Activated T-helper 9 cell treated with anti-CD3 and anti-CD28 coated beads, Interleukin-2, amount 50 U/mL, for 16 hours (primary cell): ENCODE measurements at places on chromosomes 16 and 17.
A peak's percentile ranks its signal among the peaks of the same experiment; 100 is the strongest.

- no peak for DNase-seq
Observed at GRCh38 chr16:85048921-85049562, 21.4 kb downstream of the KIAA0513 start.

DNA sequence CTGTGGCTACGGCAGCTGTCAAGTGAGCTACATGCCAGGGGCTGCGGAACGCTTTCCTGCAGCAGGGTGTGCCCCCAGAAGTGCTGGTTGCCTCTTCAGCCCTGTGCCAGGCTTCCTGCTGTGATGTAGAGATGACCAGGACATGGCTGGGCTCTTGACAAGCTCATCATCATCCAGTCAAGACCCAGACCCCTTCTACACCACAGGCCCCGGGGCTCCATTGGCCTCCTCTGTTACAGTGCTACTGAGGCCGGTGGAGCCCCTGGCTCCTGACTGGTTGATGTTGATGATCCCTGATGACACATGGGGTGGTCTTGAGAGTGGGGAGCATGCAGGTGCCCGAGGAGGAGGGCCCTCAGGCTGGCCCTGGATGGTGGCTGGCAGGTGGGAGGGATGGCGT lies 50.1 kb downstream of the B9D1 start:
- DNase-seq: no peak

DNA sequence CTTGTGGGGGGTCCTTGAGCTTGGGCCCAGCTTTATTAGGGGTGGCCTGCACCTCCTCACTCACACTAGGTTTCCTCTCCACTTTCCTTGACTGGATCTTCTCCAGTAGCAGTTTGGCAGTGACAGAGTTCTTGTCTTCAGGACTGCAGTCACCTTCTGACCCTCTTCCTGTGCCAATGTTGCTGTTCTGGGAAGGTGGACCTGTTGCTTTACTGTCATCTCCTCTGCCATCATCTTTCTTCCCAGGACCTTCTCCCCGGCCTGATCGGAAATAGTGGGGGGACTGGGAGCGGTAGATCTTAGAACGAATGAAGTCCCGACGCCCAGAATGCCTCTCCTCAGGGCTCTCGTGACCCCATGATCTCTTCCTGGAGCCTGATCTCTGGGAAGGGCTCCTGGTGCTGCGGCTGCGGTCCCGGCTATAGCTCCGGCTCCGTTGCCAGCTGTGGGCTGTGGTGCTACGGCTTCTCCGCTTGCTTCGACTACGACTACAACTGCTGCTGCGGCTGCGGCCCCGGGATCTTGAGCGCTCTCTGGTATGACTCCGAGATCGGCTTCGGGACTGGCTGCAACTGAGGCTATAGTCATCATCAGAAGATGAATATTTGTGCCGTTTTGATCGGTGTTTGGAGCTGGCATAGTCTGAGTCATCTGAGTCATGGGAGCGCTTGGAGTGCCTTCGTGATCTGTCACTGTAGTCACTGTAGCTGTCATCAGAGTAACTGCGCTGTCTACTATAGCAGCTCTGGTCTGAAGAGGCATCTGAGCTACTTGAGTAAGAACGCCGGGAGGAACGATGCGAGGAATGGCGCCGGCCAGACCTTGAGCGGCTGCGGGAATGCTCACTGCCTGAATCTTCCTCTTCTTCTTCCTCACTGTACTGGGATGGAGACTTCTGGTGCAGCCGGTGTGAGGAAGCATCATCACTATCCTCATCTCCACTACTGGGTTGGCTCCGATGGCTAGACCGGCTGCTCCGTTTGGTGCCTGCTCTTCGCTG lies 9.5 kb upstream of the ITGA2B start:
- no peak for DNase-seq

- DNase-seq: no peak
Observed at GRCh38 chr17:27895123-27895895, 2.1 kb upstream of the LYRM9 start.

GRCh38 chr16:48052731-48053417 lies 102.9 kb downstream of the ABCC12 start:
- DNase-seq: no peak

DNA sequence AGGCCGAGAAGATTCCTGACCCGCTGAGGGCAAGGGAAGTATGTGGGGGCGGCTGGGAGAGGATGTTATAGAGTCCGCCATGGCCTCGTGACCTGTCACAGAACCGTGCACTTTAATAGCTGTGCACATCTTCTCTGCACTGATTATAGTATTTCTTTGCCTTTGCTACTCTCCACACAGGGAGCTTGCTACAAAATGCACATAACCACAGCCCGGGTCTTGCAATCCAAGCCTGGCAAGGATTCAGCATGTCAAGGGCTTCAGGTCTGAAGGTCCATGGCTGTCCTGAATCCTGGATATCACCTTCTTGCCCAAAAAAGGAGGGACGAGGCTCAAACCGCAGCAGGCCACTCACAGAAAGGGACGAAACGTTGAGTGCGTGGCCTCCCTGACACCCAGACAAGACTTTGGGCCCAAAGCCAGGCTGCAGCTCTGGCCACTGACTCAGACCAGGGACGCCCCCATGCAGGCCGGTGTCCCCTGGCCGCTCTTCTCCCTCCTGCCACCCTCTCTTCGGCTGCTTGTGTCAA lies 43.7 kb downstream of the USP22 start:
- DNase-seq: no peak

DNA sequence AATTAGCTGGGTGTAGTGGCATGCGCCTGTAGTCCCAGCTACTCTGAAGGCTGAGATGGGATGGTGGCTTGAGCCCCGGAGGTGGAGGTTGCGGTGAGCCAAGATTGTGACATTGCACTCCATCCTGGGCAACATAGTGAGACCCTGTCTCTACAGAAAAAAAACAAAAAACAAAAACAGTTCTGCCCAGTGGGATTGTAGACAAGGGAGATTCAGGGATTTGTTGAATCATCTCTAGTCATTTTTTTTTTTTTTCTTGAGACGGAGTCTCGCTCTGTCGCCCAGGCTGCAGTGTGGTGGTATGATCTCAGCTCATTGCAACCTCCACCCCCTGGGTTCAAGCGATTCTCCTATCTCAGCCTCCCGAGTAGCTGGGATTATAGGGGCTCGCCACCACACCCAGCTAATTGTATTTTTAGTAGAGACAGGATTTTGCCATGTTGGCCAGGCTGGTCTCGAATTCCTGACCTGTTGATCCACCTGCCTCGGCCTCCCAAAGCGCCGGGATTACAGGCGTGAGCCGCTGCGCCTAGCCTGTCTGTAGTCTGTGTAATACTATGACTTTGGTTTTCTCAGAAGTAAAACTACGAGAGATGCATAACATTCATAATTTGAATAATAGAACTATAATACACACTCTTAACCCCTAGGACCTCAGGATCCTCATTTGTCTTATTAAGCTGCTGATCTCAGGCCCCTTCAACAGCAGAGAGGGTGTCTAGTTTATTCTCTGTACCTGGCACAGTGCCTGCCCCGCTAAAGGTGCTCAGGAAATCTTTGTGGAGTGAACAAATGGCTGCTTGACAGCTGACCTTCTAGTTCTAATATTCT lies 1.4 kb downstream of the TEN1 start:
- no peak for DNase-seq

- no peak for DNase-seq
Observed at GRCh38 chr16:51418258-51418657, 267.2 kb upstream of the SALL1 start.

DNA sequence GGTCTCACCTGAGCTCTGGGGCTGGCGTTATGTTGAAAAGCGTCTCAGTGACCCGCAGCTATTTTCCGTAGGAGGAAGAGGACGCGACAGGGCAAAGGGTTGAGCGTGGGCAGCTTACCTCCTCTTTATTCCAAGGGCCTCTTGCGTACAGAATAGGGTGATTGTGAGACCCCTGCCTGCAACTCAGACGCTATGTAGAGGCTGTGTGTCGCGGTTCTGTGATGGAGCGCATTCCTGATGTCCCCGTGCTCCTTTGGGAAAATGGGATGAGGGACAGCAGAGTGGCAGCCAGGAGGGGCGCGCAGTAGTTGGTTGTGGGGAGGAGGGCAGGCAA lies 531 bp upstream of the CDH8 start:
- DNase-seq: no peak

GRCh38 chr17:69246726-69247375 lies 18.2 kb upstream of the ABCA10 start:
- no peak for DNase-seq

DNA sequence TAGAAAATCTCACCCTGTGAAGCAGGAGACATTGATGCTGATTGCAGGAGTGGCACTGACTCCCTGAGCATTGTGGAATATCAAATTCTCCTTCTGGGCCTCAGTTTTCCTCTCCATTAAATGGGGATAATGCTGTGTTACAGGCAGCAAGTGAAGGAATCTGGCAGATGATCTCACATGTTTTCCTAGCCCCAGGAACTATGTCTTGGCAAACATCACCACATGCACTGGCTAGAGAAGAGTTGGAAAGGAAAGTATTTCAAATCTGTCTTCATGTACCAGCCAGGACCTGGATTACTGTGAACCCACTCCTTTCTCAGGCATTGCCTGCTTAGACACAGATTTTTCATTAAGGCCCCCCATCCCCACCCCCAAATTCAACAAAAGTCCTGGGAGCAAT lies 13.6 kb upstream of the CCL8 start:
- DNase-seq: no peak

DNA sequence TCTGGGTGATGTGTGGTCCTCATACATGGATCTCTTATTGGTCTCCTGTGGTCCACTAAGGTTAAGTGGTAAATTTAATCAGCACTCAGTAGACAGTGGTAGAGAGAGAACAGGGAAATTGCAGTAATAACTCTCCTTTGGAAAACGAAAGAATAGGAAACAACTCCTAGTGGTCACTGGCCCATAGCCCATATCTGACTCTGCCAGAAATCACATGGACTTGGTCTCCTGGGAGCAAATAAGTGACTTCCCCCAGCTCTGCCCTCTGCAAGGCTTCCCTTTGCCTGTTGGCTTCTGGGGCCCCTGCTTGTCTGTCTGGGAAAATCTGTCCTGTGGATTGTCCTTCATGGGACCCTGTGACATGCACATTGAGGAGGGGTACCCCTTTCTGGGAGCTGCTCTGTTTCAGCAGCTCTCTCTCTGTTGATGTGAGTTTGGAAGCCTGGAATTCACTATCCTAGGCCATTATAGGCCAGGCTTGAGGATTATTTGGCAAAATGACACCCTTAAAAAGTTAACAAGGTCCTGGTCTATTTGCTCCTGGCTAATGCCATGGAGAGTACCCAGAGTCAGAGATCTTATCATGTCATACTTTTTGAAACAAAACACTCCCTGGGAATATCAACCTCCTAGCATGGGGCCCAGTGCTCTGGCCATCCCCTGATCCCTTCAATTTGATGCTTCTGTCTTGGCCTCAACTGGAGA lies 58.0 kb upstream of the HNF1B start:
- no peak for DNase-seq

DNA sequence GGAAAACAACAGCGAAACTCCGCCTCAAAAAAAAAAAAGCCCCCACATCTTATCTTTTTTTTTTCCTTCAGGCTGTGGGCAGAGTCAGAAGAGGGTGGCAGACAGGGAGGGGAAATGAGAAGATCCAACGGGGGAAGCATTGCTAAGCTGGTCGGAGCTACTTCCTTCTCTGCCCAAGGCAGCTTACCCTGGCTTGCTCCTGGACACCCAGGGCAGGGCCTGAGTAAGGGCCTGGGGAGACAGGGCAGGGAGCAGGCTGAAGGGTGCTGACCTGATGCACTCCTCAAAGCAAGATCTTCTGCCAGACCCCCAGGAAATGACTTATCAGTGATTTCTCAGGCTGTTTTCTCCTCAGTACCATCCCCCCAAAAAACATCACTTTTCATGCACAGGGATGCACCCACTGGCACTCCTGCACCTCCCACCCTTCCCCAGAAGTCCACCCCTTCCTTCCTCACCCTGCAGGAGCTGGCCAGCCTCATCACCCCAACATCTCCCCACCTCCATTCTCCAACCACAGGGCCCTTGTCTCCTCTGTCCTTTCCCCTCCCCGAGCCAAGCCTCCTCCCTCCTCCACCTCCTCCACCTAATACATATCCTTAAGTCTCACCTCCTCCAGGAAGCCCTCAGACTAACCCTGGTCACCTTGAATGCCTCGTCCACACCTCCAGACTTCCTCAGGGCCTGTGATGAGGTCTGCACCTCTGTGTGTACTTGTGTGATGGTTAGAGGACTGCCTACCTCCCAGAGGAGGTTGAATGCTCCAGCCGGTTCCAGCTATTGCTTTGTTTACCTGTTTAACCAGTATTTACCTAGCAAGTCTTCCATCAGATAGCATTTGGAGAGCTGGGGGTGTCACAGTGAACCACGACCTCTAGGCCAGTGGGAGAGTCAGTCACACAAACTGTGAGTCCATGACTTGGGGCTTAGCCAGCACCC lies 1.2 kb upstream of the HBA1 start:
- DNase-seq: no peak

- DNase-seq: no peak
Observed at GRCh38 chr16:89565256-89565505, 4.7 kb downstream of the RPL13 start.

DNA sequence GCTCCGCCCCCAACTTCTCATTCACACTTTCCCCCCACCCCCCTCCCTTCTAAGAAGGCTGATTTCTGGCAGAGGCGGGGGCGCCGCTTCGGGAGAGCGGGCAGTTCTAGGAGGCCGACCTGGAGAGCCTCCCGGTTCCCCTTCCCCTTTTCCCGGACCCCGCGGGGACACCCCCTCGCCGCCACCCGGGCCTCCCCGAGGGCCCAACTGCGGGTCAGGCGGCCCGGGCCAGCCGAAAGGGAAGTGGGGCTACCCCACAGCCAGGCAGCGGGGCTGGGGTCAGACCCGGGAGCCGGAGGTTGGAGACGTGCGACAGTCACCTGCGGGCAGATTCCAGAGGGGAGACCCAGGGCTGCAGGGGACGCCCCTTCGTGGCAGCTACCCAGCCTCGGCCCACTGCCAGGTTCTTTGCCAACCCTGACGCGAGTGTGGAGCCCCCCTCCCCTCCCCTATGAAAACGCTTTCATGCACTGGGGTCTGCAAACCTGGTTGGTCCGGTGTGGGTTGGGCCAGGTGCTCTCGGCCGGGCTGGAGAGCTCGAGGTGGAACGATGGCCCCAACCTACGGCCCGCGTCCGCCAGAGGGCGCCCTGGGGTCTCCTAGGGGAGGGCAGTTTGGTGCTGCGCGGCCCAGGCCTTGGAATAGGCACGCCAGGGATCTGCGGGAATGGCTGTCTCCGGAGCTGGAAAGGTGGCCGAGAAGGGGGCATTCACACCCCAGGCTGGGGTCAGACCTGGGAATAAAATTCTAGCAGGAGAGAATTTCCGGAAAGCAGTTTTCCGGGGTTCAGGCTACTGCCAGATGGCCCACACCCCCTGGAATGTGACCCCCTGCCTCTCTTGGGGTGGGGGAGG lies 721 bp upstream of the SOCS3 start:
- DNase-seq: peak; percentile 90

GRCh38 chr16:70437017-70437581 lies 1.8 kb downstream of the ST3GAL2 start:
- DNase-seq: no peak
